ENCODE measurements at places on chromosomes 2 and 18.
A peak's percentile ranks its signal among the peaks of the same experiment; 100 is the strongest.

DNA sequence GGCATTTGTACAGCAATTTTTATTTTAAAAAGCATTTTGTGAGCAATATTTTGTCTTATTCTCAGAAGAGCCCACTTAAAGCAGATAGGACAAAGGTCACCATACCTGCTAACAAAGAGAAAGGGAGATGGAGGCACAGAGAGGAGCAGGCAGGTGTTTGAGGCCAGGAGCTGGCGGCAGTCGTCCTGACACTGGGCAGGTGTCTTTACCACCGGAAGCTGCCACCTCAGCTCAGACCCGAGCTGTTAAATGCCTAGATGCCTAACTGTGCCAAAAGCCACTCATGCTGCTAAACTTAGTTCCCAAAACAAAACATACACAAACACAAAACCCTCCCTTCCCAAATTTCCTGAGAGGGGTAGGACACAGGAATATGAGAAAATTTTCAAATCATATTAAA lies 120.9 kb downstream of the CNTNAP5 start:
- DNase-seq, result no peak

DNA sequence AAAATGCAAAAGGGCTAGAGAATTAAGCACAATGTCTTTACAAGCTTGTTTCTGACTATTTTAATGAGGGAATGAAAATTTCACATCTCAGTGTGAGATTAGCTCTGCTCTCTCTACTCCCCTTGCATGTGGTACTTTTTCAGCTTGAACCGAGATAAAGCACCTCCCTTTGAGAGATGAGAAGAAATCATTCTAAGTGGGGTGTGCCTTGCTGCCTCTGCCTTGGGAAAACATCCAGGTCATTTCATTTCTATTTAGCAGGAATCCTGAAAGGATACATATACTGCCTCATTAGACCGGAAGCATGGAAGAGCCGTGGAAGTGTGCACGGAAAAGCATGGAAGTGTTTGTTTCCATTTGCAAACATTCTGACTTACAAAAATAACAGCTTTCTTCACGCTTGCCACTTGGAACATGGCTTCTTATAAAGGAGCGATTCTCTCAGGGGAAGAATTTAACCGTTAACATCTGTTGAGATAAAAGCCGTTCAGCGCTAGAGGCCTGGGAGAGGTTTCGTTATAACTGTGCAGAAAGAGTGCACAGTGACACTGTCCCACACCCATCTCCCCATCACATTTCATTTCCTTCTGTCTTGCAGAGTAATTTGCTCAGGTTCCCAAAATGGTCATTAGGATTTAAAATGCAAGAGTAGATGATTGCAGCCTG lies 16.7 kb downstream of the NOSTRIN start:
- no peak for DNase-seq

- DNase-seq, result peak; percentile 38
Observed at GRCh38 chr18:28204154-28204553, 27.2 kb upstream of the CDH2 start.

DNA sequence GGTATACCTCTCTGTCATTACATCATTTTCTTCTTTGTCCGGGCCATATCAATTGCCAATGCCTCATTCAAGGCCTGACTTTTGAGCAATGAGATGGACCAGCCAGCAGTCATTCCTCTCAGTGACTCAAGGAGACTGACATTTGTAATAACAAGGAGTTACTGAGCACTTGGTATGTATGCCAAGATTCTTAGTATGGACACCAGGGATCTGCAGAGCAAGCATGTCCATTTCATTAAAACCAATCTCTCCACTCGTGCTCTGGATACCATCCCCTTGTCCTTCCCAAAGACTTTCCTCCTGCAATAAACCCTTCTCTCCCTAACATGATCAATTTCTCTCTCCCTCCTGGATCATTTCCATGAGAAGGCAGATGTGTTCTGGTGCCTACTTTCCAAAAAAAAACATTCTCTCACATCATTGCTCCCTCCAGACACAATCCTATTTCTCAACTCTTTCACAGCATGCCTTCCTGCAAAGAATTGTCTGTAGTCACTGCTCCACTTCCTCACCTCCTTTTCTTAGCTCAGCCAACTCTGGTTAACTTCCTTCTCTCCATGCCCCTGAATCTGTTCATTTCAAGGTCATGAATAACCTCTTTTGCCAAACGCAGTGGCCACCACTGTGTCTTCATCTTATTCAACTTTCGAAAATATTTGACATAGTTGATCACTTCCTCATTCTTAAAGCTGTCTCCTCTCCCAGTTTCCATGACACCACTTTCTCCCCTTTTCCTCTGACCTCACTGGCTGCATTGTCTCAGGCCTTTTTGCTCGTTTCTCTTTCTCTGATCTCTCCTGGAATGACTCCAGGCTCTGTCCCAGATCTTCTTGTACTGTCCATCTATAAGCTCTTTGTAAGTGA lies 102.8 kb upstream of the CYP1B1 start:
- DNase-seq, result peak; percentile 30

DNA sequence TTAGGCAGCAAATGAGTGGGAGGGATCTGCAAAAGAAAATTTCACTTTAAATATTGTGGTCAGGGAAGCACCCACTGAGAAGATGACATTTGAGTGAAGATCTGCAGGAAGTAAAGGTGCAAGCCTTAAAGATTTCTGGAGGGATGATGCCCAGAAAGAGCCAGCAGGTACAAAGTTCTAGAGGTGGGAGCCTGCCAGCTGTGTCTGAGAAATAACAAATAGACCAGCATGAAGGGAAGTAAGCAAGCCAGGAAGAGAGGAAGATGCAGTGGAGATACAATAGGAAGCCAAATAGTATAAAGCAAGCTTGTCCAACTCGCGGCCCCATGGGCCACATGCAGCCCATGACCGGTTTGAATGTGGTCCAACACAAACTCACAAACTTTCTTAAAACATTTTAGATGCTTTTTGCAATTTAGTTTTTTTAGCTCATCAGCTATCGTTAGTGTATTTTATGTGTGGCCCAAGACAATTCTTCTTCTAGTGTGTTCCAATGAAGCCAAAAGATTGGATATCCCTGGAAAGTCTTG lies 489.9 kb downstream of the DCC start:
- no peak for DNase-seq

Data from hematopoietic multipotent progenitor cell treated with erythropoietin and hydrocortisone succinate and interleukin-3 and kit ligand, for 4 days (in vitro differentiated cells).